ENCODE measurements at places on chromosomes 2 and 18. TPM values are rescaled to one million over a fixed set of nuclear protein-coding genes. Genes with fewer than 3 reads are reported as not detected.

GRCh38 chr2:11862049-11862448 lies 115.6 kb downstream of the LPIN1 start:
- no peak for DNase-seq

EFHD1 gene
- not detected for total RNA-seq

FIGN gene
- total RNA-seq = under 0.01 TPM

NDUFS1 gene
- 102 TPM for total RNA-seq

DNA sequence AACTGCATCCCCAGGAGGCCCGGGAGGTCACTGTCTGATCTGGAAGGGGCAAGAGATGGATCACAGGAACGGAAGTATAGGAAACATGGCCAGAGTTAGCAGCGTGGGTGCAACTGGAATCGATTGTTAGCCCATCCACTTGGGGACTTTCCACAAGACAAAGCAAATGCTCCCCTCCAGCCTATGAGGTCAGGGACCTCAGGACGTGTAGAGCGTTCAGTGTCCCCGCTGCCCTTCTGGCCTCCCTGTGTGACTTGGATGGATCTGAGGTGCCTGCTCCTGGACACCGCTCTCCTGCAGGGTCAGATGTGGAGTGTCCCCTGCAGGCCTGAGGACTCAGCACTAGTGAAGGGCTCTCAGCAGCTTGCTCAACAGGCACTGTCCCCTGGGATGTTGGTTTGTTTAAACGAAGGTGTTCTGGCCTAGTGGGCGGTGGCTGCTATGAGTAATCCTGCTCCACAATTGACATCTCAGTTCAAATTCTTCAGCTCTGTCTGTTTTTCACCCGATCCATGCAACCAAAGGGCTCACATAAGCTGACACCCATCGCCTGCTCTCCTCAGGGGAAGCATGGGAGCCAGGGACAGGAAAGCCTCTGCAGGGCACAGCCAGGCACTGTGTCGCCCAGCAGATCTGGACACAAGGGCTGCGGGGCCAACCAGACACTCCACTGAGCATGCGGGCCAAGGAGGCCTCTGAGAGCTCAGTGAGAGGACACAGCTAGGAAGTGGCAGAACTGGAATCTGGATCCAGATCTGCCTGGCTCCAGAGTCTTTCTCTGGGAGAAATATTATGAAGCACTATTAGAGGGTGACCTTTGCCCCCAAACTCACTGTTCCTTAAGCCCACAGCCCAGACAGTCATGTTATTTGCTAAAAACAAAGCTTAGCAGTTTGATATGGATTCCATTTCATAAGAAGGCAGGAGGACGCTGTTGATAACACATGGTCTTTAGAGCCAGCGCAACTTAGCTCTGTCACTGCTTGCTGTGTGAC lies 78.5 kb downstream of the RHOB start:
- DNase-seq = no peak

KLHL41 gene
- total RNA-seq = 0.13 TPM

- no peak for DNase-seq
These were observed 1022.3 kb upstream of the CNTNAP5 start for GRCh38 chr2:123002660-123003248.

DNA sequence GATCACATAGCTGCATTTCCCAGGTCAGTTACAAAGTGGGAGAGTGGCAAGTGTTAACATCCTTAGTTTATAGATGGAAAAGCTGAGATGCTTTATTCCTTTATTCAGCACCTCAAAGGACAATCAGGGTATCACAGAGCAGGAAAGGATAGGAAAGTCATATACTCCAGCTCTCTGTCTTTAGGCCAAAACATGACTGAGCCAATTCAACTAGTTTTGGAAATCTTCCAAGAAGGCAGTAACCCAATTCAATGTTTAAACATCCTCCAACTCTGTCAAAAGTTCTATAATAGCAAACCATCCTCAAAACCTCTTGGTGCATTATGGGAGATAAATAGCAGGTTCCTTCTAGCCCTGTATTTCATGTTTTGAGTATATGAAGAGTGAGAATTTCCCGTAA lies 25.2 kb downstream of the CASP8 start:
- no peak for DNase-seq

TMEM198 gene
- not detected for total RNA-seq

SOX11 gene
- total RNA-seq = not detected

TGOLN2 gene
- total RNA-seq = 70.3 TPM

GRCh38 chr2:224722770-224723169 lies 6.6 kb upstream of the CCDC195 start:
- no peak for DNase-seq

GRCh38 chr2:147558620-147559019 lies 286.2 kb upstream of the ACVR2A start:
- no peak for DNase-seq

CDH20 gene
- total RNA-seq = not detected

GALNT13 gene
- 0.25 TPM for total RNA-seq

DNA sequence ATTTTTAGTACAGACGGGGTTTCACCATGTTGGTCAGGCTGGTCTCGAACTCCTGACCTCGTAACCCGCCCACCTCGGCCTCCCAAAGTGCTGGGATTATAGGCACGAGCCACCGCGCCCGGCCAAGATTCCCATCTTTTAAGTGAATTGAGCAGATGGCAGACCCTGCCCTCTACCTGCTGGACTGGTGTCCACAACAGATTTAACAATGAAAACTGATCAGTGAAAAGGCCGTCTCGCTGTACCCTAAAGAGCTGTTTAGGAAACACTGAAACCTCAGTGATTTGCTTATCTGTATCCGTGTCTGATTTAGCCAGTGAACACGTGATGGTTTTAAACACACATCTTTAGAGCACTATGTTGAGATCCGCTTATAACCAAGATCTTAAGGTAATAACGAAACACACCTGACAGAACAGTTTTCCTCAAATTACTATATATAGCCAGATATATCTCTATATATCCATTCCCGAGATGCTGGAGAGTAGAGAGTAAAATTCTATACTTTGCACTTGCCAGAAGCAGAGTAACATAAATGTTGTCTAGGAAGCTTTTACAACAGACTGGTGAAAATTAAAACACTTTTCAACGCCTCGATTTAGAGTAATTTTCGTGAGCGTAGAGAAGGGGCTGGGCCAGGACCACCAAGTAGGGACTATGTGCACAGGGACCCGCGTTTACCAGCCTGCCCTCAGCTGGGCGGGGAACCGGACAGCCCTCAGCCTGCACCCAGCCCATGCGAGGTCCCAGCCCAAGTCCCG lies 594 bp downstream of the FAM161A start:
- peak; percentile 61 for DNase-seq

- DNase-seq = no peak
These were observed 38.5 kb downstream of the MREG start for GRCh38 chr2:215974700-215975429.

DAW1 gene
- total RNA-seq = not detected

DNA sequence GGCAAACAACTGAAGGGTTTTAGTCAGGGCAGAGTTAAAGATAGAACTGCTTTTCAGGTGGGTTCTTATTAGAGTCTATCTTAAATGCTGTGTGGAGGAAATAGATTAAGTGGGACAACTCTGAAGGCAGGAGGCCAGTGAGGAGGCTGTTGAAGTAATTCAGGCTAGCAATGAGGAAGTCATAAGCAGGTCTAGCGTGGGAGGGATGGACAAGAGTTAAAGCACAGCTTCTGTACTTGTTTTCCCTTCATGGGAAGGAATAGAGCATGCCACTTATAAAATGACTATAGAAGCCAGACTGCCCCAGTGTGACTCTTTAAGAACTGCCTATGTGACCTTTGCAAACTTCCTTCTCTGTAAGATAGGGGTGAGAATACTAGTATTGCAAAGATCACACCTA lies 202.0 kb upstream of the LRRTM1 start:
- no peak for DNase-seq

DNA sequence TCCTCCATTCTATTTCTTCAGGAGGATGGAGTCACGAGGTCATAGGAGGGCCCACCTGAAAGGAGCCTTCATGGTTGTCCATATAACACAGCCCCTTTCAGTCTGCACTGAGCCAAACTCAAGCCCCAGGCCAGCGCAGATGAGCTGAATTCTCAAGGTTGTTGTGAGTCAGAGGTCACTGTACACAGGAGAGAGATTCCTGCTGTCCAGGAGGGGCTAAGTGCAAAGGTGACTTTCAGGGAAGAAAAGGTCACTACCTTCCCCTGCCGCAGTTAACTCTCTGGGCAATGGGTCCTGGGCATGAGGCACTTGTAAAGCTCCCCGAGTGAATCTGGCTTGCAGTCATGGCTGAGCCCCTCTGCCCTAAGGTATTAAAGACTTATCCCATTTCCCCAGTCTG lies 150.7 kb downstream of the CTIF start:
- no peak for DNase-seq

C2orf72 gene
- not detected for total RNA-seq

DNA sequence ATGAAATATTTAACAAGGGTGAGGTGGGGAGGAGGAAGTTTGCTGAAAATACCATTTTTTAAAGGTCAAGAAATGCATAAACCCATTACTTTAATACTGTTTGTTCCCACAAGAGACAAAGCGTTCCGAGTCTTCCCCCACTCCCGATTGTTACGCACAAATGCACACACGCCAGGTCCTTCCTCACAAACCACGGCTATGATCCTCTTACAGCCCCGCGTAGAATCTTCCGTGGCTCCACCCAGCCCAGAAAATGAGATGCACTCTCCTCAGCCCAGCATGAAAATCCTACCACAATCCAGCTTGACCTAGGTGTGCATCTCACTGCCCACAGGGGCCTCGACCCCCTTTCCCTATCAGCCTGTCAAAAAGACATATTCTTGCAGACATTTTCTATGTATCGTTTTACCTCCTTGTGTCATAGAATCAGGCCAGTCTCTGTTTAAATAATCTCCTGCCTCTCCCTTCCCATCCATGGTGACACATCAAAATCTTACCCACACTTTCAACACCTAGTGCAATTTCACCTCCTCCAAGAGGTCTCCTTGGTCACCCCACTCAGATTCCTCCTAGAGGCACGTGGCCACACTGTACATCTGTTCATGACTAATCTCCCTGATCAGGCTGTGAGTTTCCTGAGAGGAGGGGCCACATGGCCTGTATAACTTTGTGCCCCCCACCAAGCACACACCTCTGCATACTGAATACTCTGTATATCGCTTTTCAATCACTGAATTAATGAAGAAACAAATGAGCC lies 491.0 kb upstream of the KLHL29 start:
- no peak for DNase-seq

GRCh38 chr2:207993151-207993763 lies 32.1 kb downstream of the PLEKHM3 start:
- no peak for DNase-seq

GRCh38 chr2:169797601-169798000 lies 1.1 kb upstream of the SSB start:
- DNase-seq = no peak

GRCh38 chr2:17933256-17933655 lies 54.8 kb downstream of the KCNS3 start:
- no peak for DNase-seq

PROM2 gene
- 0.13 TPM for total RNA-seq

GRCh38 chr2:100606726-100607343 lies 44.0 kb downstream of the PDCL3 start:
- DNase-seq = peak; percentile 51

DNA sequence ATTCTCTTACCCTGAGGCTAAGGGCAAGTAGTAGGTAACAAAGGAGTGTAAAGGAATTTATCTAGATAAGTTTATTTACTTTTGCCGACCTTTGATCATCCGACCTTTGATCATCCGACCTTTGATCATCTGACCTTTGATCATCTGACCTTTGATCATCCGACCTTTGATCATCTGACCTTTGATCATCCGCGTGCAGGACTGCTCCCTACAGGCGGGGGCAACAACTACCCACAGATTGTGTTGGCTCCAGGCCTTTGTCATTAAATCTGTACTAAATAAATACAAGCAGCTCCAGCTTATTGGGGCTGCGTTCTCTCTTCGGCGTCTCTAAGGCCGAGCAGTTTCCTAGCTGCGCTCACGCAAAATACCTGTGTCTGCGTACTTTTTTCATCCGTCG lies 56.6 kb downstream of the ZNF638 start:
- DNase-seq = no peak

ACMSD gene
- not detected for total RNA-seq

- peak; percentile 78 for DNase-seq
These were observed 126.4 kb downstream of the TMEM17 start for GRCh38 chr2:62379566-62379965.

DNA sequence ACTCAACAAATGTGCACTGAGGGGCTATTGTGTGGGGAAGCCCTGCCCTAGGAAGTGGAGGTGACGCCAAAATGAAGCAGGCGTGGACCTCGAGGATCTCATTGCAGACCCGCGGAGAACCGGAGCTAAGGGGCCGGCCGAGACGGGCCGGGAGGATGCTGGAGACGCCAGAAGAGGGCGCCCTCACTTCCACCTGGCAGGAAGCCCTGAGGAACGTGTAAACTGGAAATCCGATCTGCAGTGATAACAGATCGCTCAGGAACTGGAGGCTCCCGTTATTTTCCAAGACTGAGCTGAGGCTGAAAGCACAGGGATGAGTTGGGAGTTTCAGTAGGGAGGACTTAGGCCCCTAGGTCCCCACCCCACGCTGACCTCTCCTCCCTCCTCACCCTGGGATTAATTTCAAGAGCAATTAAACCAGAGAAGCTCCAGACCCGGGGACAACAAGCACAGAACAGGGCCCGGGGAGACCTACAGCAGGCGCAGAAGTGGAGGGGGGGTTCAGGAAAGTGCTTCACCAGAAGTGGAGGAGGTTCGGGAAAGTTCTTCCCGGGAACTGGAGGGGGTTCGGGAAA lies 7.7 kb upstream of the COL6A3 start:
- DNase-seq = peak; percentile 76

GRCh38 chr2:209970271-209970670 lies 32.2 kb upstream of the RPE start:
- DNase-seq = no peak

DLX2 gene
- total RNA-seq = not detected

- DNase-seq = peak; percentile 40
These were observed 58.6 kb upstream of the SLC25A52 start for GRCh38 chr18:31819106-31819924.

- DNase-seq = no peak
These were observed 450 bp downstream of the KCNH7 start for GRCh38 chr2:162838136-162838497.

- DNase-seq = no peak
These were observed 27.7 kb downstream of the SMAD7 start for GRCh38 chr18:48922801-48923730.

DNA sequence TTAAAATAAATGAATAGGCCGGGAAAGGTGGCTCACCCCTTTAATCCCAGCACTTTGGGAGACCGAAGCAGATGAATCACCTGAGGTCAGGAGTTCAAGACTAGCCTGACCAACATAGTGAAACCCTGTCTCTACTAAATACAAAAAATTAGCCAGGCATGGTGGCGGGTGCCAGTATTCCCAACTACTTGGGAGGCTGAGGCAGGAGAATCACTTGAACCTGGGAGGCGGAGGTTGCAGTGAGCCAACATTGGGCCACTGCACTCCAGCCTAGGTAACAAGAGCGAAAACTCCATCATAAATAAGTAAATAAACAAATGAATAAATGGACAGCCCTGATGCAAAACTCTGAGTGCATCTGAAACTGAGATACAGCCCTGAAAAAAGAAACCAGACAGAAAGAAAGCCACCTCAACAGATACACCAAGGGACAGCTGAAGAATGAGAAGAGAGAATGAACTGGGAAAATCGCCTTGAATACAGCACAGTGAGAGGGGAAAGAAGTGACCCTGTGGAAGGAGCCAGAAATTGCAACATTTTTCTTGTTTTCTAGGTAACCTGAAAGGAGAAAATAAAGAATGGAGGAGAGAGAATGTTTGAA lies 64.4 kb downstream of the TRABD2A start:
- no peak for DNase-seq

GRCh38 chr18:12422936-12423335 lies 15.2 kb downstream of the PRELID3A start:
- DNase-seq = no peak

GRCh38 chr18:56738184-56738583 lies 87.0 kb downstream of the WDR7 start:
- DNase-seq = no peak

- DNase-seq = peak; percentile 97
These were observed 5.1 kb downstream of the HNMT start for GRCh38 chr2:137969418-137969765.
